ENCODE measurements at places on chromosomes 6 and 20.
A peak's percentile ranks its signal among the peaks of the same experiment; 100 is the strongest.

- DNase-seq: no peak
Observed at GRCh38 chr20:49990271-49990720, 7.5 kb downstream of the SNAI1 start.

DNA sequence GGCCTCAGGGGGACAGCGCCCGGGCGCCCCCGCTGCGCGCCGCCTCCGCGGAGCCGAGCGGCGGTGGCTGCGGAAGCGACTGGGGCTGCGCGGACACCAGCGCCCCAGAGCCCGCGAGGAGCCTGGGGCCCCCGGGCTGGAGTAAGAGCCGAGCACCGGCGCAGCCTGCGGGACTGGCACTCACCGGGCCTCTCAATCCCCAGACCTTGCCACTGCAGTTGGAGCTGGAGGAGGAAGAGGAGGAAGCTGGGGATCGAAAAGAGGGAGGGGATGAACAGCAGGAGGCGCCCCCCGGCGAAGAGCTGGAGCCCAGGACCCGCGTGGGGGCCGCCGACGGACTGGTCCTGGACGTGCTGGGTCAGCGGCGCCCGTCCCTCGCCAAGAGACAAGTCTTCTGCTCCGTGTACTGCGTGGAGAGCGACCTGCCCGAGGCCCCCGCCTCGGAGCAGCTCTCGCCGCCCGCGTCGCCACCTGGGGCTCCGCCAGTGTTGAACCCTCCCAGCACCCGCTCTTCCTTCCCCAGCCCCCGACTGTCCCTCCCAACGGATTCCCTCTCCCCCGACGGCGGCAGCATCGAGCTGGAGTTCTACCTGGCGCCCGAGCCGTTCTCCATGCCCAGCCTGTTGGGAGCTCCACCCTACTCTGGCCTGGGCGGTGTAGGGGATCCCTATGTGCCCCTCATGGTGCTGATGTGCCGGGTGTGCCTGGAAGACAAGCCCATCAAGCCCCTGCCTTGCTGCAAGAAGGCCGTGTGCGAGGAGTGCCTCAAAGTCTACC lies 590 bp downstream of the RNF217 start:
- DNase-seq: no peak

DNA sequence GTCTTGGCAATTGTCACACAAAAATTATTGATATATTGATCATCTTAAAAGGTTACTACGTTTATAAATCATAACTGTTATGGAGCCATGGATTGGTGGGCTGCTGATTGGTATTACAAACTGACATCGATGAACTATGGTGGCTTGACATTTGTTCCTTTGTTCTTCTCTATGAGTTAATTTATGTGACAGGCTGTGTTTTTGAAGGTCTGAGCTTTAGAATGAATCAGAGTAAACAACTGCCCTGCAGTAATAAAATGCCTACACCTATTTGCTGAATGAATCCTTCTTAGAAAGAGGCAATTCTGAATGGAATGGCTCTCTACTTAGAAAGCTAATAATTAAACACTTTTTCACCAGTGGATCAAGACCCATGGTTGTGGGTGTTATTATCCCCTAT lies 506.3 kb upstream of the SPTLC3 start:
- DNase-seq: no peak

DNA sequence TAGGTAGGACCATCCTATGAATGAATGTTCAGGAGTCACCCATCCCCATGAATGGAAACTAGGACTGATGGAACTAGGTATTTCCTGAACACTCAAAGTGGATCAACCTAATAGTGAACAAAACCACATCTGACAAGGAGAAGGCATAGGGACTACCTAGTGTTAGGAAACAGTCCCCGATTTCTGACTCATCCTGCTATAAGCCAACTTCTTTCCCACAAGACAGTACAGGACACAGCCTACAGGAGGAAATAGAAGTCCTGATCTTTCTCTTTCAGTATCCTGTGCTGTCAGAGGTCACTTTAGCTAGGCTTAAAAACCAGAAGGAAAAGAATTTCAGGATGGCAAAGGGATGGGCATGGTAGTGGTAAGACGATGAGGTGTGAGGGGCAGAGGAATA lies 19.5 kb upstream of the GMDS start:
- no peak for DNase-seq

DNA sequence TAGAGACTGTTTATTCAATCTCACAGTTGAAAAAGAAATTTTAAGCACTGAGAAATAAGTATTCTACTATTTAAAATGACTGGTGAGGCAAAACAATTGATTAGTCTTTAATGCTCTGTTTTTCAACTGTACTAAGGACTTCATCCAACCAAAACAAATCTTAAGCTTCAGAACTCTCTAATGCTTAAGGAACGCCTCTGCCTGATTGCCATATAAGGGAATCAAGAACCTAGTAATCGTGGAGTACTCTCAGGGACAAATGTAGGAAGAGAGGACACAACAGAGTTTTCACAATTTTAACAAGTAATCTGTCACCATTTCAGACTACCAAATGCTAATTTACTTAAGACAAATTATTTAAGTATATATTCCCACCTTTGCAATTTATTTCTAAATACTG lies 16.1 kb downstream of the FBXO30 start:
- no peak for DNase-seq

DNA sequence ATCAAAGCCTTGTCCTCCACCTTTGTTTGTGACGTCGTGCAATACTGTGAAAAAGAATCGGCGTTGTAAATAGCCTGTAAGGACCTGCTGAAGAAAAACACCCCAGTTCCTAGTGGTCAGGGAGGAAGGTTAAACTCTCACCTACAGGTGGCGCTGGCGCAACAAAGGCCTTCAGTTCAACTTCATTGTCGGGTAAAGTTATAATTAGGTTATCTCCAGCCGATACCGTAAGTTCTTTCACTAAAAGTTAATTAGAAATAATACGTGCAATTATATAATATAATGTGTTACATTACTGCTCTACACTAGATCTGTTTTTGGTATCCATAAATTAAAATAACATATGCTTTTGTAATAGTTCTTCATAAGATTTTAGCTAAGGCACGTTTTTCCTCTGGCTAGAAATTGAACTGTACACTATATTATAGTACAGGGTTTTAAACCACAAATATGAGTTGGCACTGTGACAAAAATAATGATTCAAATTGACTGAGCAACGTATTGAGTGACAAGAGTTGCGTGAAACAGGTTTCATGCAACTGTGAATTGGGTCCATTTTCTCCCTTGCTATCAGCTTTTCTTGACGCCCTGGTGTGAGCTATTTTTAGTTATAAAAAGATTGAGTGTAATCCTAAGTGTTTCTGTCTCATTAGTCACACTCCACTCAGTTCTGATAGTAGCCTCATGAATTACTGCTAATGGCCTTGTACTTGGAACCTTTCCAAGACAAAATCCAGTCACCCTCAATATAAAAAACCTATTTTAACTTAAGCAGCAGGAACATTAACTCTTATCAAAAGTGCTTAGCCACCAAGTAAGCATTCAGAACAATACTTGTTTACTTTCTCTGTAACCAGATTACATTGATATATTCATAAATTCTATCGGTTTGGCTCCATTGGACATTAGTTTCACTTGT lies 62.3 kb downstream of the KIAA0319 start:
- peak; percentile 63 for DNase-seq

- no peak for DNase-seq
Observed at GRCh38 chr6:8434727-8435092, 635 bp downstream of the SLC35B3 start.

DNA sequence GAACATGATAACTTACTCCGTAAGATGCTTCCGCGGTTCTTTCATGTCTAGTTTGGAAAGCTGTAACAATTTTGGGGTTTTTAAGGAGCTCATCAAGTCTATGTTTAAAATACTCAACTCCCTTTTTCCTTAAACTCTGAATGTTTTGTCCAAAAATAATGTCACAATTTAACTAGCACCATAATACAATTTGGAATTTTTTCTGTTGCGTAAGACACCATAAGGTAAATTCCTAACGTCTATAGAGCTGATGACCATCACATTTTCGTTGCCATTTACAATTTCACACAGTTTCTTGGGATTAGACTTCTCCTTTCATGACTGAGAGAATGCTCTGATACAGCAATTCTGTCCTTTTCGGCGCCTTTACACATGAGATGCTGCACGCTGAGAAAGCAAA lies 26.7 kb upstream of the FOXF2 start:
- DNase-seq: no peak

DNA sequence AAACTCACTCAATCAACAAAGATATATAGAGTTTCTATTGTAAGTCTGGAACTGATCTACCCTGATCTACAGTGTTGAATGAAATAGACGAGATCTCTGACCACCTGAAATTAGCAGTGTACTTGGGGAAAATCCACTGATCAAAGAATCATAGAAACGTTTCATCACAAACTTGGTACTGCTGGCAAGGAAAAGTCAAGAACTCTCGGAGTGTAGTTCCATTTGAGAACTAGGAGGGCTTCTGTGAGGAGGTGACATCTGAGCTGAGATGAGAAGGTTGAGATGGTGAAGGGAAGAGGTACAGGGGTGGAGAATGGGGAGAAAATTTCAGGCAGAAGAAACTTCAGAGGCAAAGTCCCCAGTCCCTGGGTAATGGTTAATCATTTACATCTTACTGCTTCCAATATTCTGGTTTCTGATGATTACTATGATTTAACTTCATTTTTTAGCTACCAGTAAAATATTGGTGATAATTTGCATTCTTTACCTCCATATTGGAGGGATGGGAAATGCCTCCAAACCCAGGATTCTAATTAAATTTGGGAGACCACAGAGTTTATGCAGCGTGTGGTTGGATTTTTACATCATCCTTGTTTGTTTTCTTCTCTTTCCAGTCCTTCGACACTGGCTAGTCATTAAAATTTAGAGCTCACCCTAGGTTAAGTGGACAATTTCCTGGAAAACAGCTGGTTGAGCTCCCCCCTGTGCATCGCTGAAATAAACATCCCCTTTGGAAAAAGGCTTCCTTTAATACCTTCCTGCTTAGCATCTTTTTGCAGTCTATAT lies 191.9 kb downstream of the BCAS1 start:
- no peak for DNase-seq

DNA sequence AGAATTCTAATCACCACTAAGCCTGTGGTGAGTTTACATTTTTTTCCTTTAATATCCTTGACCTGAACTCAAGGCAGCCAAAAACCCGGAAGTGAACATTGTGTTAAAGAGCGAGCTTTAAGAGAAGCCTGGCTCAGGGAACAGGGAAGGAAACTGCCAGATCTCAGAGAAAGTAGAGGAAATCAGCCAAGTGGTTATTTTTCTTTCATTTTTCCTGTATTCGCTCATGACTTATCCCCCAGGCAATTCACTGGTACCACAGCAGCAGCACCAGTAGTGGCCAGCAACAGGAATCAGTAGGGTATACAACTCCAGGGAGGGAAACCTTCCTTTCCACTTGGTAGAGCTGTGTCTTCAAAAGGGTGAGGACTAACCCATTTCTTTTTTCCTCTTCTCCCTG lies 89.6 kb upstream of the HMGCLL1 start:
- no peak for DNase-seq

GRCh38 chr6:138400326-138400725 lies 3.7 kb upstream of the HEBP2 start:
- no peak for DNase-seq

- no peak for DNase-seq
Observed at GRCh38 chr6:111774346-111774703, 98.9 kb downstream of the FYN start.

DNA sequence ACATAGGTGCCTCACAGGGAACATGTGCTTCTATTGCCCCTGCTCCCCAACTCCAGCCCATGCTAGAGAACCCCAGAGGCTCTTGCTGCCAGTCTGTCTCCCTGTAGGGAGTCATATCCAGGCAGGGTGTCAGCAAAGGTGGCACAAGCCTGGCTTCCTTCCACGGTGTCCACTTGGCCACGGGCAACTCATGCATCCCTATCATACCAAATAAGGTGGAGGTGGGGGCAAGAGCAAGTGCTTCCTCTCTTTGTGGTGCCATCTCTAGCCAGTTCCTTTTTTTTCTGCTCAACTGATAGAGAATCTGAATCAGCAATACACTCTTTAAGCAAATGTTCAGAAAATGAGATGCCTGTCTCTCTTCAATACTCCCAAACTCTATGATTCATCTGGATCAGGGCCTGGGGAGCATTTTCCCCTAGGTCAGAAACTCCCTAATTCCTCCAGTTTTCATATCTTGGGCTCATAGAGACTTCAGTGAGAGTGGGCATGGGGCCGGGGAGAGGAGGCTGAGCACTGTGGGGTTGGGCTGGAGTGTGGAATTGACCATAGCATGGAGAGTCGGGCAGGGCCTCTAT lies 105.1 kb upstream of the GPR6 start:
- DNase-seq: no peak

GRCh38 chr6:35181308-35181932 lies 32.3 kb upstream of the SCUBE3 start:
- no peak for DNase-seq

GRCh38 chr20:48166082-48166835 lies 381.0 kb upstream of the SULF2 start:
- no peak for DNase-seq

- no peak for DNase-seq
Observed at GRCh38 chr20:48962976-48963771, 41.7 kb downstream of the ARFGEF2 start.

DNA sequence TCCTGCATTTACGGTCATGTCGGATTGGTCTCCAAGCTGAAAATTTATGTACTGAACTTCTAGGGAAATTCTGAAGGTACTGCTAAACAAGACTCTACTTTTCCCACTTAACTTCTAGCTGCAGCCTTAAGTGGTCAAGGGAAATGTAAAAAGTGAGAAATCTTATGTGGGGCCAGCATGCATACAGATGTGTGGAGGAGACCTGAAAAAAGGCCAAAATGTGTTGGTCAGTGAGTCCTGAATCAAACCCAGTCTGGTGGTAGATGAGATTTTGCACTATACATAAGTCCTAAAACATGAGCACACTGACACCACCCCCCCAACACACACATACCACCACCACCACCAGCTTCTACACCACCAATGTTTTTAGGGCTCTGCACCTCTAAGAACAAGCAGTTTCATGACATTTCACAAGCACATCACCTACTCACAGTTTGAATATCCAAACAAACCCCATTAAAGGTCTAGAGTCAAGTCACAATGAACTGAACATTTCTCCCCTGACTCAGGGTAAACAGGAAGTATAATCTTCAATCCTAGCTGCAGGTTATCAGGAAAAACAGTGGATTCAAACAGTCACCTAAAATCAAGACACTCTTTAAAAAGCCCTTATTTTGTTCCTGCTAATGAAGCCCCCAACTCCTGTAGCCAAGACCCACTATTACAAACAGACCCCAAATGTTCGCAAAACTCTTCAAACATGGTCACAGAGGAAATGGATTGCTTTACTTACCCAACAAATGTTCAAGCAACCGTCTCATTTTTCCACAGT lies 1.6 kb downstream of the ZMYND8 start:
- DNase-seq: no peak

GRCh38 chr6:168432196-168432595 lies 8.8 kb upstream of the SMOC2 start:
- DNase-seq: no peak

- DNase-seq: no peak
Observed at GRCh38 chr6:160278786-160279310, 20.2 kb upstream of the SLC22A2 start.

DNA sequence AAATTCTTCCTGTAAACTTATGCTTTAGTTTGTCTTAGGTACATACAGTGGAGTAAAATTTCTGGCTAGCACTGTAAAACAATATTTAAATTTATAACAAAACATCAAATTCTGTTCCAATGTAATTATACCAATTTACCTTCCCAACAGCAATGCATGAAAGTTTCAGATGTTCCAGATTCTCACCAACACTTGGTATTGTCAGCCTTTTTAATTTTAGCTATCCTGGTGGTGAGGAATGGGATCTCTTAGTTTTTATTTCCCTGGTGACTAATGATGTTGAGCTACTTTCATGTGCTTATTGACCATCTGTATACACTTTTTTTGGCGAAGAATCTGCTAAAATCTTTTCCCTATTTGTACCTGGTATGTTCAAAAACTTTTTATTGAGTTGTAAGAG lies 76.1 kb upstream of the PHACTR1 start:
- no peak for DNase-seq

GRCh38 chr6:149015535-149016525 lies 269.0 kb downstream of the UST start:
- no peak for DNase-seq
